ENCODE measurements at places on chromosomes 1 and 21.
A peak's percentile ranks its signal among the peaks of the same experiment; 100 is the strongest.

DNA sequence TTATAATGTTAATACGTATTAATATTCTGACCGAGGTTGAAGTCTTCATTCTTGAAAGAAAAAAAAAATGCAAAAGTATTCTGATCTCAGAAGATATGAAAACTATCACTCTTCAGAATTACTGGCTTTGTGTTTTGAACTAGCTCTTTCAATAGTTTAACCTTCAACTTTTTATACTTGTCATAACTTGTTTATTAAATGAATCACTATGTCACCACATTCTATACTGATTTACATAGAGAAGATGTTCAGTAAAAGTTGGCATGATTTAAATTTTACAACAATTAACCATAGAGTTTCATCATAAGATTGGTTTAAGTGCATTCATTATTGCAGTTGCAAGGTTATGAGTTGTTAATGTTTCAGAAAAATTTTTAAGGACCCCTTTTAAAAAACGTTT lies 57.3 kb downstream of the HS2ST1 start:
- DNase-seq, result no peak

DNA sequence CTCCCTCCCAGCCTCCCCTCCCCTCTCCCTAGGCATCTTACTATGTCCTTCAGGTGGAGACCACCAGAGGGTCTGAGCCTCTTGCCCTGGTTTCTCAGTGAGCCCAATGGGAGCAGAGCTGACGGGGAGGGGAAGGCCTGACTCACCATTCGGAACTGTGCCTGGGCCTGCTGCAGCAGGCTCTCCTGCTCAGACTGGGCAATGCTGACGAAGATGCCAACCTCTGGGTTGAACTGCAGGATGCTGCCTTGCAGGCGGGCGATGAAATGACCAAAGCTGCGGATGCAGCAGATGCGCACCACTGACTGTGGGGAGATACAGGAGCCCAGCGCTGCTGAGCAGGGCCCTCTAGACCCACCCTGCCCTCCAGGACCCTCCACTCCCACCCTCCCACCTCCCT lies 11.0 kb upstream of the PAQR6 start:
- DNase-seq, result no peak

DNA sequence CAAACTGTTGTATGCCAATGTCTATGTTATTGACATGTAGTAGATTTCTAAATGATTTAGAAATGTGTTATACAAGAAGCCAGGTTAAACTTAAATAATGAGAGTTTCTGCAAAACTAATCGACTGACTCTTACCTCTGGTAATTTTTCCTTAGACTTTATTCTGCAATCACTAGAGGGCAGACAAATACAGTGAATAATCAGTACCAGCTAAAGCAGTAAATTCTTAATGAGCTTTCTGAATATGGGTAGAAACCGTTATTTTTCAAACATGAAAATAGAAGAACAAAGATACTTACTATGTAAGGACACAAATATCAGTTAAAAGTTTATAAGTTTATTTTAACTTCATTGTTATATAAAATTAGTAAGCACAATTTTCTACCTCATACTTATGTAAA lies 97.9 kb upstream of the RGS1 start:
- DNase-seq, result peak; percentile 65

DNA sequence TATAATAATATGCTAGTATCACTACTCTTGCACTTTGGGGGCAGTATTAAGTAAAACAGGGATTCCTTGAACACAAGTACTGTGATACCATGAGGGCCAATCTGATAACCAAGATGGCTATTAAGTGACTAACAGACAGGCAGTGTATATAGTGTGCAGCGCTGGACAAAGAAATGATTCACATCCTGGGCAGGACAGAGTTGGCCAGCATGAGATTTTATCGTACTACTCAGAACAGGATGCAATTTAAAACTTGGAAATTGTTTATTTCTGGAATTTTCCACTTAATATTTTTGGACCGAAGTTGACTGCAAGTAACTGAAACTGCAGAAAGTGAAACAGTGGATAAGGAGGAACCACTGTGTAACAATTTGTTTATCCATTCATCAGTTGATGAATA lies 74.6 kb downstream of the DNTTIP2 start:
- DNase-seq, result peak; percentile 94

DNA sequence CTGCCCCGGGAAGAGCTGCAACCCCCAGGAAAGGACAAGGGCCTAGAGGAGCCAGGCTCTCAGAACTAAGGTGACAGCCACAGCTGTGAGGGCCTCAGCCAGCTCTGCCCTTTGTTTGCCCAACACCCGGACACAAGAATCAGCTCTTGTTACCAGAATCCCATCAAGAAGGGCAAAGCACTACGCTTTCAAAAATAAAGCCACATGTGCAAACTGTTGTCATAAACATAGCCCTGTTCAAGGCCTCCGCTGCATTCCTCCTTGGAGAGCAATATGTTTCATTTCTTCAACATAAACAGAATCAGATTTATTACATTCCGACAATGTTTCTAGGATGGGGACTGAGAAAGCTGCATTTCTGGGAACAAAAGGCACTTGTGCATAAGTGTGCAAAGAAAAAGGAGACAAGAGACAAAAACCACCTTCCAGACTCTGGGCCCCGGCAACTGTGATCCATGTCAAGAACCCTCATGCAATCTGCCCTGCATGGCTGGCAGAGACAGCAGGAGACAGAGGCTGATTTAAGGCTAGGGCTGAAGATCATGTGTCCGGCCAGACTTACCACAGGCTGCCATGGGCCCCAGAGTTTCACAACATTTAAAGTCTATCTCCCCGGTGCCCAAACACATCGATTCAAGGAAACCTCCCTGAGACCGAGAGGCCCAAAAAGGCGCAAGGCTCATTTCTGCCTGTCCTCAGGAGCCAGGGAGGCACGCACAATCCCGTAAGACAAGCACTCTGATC lies 71.0 kb downstream of the SSBP3 start:
- DNase-seq, result peak; percentile 88

DNA sequence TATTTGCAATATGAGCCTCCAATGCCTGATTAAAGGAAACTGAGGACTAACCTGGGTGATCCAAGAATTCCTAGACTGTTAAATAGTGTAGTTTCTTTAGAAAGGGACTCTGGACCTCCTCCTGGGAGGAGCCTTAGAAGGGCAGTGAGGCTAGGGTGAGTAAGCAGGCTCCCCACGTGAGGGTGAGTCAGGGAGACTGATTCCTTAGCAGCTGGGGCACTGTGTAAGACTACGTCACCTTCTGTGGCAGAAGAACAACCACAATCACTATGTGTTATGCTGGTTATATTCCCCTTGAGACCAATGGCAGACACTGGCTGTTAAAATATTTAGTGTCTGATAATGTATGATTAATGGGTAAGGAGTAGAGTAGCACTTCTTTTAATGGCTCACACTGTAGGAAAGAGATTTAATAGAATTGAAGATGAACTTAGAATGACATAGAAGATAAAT lies 53.3 kb upstream of the SYT14 start:
- DNase-seq, result peak; percentile 99

DNA sequence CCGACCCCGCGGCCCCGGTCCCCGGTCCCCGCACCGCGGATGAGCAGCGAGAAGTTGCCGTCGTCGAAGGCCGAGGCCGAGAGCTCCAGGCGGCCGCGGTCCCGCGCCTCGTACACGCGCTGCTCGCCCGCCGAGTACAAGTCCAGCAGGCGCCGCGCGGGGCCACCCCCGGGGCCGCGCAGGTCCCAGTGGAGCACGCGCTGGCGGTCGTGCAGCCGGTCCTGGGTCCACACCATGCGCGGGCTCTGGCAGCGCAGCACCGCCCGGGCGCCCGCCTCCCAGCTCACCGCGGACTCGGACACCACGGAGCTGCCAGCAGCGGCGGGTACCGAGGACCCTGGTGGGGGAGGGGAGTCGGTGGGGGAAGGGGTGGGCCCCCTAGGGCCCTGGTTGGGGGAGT lies 2.9 kb downstream of the MXRA8 start:
- DNase-seq, result peak; percentile 54

DNA sequence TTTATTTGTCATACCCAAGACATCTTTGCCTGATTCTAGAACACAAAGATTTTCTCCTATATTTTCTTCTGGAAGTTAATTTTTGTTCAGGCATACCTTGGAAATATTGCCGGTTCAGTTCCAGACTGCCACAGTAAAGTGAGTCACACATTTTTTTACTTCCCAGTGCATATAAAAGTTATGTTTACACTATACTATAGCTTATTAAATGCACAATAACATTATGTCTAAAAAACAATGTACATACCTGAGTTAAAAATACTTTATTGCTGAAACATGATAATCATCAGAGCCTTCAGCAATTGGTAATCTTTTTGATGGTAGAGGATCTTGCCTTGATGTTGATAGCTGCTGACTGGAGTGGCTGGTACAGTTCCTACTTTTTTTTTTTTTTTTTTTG lies 10.0 kb downstream of the SMCP start:
- DNase-seq, result no peak

DNA sequence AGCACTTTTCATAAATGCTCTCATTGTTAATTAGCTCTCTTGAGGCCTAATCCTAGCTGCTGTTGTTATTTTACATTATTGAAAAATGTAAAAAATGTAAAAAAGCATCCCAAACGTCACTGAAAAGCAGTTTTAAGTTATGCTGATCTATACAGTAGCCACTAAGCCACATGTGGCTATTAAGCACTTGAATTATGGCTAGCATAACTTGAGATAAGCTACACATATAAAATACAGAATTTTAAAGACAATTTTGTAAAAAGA lies 18.4 kb upstream of the DNASE2B start:
- DNase-seq, result no peak

GRCh38 chr1:211677659-211678058 lies 2.2 kb upstream of the NEK2 start:
- DNase-seq, result no peak

DNA sequence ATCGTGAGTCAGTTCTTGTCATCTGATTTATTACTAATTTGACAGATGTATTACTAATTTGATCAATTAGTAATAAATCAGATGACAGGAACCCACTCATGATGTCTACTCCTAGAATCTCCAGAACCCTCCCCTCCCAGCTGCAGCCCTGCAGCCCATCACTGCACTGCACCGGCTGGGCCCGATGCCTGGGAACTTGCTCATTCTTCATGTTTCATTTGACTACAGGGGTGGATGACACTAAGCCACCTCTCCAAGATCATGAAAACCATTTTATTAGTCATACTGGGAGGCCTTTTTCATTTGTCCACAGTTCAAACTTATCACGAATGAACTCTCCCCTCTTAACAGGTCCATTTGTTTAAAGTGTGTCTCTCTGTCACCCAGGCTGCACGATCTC lies 41.0 kb downstream of the KCNH1 start:
- no peak for DNase-seq

DNA sequence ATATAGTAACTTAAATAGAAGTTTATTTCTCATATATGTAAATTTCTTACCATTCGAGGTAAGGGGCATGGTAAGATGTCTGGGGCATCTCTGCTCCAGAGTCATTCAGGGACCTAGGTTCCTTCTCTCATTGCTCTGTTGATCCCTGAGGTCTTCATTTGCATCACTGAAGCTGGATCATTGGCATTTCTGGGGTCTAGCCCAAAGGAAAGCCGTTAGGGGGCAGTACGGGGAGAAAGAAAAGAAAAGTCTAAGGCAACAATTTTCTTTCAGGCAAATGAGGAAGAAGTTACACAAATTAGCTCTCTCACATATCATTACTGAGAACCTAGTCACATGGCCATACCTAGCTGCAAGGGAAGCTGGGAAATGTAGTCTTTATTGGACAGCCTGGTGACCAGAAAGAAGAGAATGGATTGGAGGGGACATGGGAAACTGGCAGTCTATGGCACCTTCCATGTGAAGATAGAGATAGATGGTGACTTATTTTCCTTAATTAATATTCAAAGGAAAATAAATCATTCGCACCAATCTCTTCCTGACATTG lies 10.2 kb upstream of the SUSD4 start:
- DNase-seq, result no peak

GRCh38 chr1:154327466-154328317 lies 2.4 kb downstream of the ATP8B2 start:
- no peak for DNase-seq

DNA sequence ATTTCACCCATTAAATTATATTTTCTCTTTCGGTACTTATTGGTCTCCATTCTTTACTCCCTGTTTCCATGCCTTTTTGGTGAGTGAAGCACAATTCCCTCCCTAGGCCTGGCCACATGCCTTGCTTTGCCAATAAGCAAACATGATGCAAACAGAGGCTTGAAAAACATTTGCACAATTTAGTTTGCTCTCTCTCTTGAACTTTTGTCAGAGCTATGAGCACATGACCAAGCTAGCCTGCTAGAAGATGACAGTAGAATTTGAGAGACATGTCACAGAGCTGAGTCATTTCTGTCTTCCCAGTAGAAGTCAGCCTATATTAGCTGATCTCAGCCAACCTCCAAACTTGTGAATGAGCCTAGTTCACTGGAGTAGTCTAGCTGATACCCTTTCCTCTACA lies 24.6 kb downstream of the ANGPTL3 start:
- DNase-seq, result peak; percentile 97

GRCh38 chr1:165481820-165482532 lies 37.0 kb upstream of the RXRG start:
- peak; percentile 89 for DNase-seq
